ENCODE measurements at places on chromosomes 6 and 20. TPM values are rescaled to one million over a fixed set of nuclear protein-coding genes. Genes with fewer than 3 reads are reported as not detected.

- DNase-seq = no peak
These were observed 398.0 kb downstream of the CDKAL1 start for GRCh38 chr6:20932284-20932683.

GRCh38 chr6:19157486-19157885 lies 679.7 kb upstream of the ID4 start:
- no peak for DNase-seq

DNA sequence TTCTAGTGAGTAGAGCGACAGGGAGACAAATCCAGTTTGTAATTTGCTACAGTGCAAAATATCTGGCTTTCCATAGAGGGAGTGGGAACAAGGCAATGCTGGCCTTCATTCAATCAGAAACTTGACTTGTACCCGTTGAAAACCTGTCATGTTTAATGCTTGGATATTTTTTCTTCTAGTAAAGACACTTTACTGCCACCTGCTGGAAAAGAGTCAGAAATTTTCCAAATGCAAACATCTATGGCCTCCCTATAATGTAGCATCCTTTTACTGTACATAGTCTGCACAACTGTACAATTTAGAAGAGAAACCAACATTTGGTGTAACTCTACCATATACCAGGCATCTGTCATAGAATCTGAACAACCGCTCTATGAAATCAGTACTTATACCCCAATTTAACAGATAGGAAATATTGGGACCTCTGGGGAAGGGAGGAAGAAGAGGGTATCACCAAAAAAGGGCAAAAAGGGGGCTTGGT lies 16.7 kb upstream of the TBC1D20 start:
- DNase-seq = peak; percentile 70

- no peak for DNase-seq
These were observed 565.0 kb upstream of the ADGRB3 start for GRCh38 chr6:68069921-68070710.

DNA sequence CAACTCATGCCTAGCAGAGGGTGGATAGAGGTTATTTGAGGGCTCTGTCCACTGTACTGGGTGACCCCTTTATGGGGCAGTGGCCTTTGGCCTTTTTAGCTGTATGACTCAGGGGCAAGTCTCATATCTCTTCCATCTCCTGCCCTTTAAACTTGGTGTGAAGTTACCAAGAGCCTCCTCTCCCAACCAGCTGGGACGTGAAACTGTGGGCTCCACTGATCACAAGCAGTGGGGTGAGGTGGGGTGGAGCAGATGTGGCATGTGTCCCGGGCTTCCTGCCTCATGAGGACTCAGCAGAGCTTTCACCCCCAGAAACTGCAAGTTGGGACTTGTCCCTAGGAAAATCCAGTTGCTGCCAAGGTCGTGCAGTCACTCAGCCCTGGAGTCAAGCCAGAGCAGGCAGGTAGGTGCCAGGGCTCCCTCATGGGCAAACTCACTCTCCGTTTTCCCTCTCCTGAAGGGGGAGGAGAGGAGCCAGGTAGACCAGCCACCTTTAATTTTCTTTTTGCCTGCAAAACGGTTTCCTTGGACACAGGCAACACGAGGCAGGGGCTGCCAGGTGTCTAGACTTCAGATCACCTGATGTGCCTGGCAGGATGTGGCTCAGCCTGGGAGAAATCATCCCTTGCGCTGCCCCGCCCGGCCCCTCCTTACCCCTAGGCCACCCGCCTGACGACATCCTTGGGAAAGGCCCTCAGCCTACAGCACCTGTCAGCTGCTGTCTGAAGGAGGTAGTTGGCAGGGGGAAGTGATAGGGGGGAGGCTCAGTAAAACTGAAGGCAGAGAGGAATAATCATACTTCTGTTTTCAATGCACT lies 4.0 kb downstream of the CDKN1A start:
- DNase-seq = peak; percentile 77

DNA sequence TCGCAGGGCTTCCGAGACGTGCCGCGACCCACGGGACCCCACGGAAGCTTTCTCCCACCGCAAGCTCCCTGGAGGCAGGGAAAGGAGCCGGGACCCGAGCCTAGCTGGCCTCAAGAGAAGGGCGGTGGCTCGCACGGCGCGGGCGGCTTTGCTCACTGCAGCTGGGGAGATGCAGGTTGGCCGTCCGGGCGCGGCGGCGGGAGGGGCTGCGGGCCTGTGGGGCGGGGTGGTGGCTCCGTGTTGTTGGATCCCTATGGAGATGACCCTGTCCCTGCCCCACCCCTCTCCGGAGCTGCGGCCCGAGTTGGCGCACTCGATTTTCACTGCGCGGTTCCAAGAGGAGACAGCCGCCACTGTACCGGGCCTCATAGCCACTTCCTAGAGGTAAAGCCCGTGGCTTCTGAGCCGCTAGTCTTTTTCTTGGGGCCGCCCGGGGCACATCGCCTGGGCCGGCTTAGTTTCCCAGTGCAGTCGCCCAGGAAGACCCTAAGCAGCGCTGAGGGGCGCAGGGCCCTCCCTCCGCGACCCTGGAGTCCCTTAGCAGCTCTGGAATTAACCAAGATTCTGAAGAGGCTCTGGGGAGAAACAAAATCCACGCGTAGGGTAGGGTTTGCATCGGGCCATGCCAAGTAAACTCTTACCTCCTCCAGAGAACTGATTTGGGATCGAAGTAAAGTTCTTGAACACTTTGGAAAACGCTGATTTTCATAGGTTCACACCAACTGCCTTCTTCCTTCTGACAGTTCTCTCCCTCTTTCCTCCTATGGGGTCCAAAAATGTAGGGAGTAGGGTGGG lies at the start of gene ECT2L:
ECT2L (plus strand) TSS at position 279 of the 795 bp plus-strand sequence. CDS start 17,188 bp downstream, outside the sequence.
- DNase-seq = no peak

DNA sequence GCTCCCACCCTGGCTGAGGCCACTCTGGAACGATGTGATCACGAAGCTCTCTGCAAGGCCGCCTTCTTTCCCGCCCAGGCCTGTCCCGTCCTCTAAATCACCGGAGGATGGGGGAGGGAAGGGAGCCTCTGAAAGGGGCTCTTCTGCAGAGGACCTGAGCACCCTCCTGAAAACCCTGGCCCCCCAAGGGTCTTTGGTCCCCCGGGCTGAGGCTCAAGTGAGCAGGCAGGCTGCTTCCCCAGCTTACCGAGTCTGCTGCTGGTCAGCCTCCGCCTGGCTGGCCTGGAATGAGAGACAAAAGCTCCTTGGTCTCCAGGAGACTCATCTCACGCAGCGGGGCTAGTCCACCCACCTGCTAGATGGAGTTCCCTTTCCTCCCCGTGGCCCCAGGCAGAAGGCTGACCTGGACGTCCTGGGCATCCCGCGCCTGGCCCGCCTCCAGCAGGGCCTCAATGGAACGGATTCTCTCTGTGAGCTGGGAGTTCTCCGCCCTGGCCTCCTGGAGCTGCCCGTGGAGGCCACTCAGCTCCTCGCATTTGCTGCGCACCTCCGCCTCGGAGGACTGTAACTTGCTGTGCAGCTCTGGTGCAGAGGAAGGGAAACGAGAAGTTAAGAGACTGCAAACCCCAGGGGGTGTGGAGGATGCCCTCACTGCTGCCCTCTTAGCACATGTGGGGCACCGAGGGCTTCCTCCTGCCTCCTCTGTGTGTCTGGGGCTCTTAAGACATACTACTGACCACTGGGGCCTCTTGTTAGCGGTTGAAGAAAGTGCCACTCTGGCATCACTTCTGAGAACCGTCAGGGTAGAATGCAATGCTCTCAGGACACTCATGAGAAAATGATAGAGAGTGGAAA lies 54.7 kb downstream of the RRBP1 start:
- DNase-seq = no peak

DNA sequence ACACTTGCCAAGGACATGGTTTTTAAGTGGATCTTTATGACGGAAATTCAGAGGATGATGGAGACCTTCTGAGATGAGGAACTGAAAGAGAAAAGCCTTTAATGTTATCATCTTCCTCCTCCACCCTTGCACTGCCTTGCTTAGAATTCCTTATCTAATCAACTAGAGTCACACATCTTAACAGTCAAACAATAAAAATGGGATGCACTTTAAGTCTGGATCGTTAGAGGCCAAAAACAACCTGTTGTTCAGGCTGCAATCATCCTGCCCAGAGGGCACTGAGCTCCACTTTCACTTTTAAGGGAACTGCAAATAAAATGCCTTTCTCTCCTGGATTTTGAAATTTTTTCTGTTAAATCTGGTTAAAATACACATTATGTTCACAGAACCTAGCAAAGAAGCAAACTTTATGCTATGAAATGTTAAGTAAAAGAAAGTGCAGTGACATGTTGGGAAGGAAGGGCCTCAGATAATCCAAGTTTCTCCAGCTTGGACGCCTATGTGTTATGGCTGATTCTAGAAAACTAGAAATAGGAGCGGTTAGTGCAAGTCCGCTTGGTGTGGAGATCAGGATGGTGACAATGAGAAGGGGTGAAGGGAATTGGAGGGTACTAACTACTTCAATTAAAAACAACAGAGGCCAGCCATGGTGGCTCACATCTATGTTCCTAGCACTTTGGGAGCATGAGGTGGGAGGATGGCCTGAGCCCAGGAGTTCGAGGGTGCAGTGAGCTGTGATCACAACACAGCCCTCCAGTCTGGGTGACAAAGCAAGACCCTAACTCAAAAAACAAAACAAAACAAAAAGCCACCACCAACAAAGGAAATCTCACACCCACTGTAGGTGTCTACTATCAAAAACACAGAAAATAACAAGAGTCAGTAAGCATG lies 66.4 kb upstream of the KIF13A start:
- DNase-seq = no peak

DNA sequence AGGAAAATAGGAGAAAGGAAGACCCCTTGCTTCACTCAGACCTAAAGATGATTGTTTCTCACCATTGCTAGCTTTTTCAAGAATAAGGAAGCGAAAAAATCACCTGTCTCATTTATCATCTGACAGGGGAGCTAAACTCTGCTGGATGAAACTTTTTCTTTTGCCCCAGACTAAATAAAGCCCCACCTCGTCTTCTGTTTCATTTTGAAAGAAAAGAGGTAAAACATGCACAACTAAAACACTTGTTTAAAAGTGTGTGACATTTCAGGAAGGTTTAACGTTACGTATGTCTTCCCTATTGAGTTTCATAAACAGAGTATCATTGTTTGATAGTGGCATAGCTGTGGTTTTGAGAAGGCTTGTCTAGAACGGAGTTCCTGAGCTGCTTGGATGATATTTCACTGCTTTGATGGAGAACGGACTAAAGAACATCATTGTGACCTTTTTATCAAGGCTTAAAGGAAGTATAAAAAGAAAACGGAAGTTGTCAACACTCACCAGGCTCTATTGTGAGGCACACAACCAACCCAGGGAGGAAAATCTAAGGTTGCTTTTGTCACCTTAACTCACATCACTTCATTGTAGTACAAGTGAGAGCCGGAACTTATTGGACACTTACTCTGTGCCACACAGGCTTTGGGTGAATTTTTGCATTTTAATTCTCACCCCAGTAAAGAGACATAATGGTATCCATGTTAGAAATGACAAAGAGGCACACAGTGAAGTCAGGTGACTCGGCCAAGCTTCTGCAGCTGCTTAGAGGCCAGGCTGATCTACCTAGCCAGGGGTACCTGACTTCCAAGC lies 29.5 kb downstream of the TSHZ2 start:
- DNase-seq = peak; percentile 16

- no peak for DNase-seq
These were observed 20.0 kb upstream of the GFOD1 start for GRCh38 chr6:13507306-13507860.

DNA sequence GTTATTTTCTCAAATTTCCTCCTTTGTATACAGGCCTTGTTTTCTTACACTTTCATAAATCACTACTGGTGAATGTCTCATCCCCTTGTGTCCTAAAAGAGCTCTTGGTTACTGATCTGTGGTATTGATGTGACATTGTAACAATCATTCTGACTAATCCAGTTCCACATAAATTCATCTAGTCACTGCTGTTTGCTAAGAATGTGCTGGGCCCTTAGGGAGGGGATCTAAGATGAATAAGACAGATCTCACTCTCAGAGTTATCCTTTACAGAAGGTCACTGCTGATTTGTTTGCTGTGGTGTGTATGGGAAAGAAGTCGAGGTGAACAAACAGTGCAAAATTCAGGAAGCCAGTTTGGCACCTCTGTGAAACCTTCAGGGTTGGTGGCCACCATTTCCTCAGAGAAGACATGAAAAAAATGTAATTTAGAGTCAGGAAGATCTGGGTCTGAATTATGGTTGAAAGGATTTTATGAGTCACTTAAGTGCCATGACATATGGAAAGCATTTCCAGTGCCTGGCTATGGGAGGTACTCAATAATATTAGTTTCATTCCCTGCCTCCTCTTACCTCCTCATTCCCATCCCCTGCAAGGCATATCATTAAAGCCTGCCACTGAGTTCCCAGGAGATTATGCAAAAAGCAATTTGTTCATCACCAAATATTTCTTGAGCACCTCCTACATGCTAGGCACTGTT lies 121.8 kb downstream of the COL9A1 start:
- no peak for DNase-seq

DNA sequence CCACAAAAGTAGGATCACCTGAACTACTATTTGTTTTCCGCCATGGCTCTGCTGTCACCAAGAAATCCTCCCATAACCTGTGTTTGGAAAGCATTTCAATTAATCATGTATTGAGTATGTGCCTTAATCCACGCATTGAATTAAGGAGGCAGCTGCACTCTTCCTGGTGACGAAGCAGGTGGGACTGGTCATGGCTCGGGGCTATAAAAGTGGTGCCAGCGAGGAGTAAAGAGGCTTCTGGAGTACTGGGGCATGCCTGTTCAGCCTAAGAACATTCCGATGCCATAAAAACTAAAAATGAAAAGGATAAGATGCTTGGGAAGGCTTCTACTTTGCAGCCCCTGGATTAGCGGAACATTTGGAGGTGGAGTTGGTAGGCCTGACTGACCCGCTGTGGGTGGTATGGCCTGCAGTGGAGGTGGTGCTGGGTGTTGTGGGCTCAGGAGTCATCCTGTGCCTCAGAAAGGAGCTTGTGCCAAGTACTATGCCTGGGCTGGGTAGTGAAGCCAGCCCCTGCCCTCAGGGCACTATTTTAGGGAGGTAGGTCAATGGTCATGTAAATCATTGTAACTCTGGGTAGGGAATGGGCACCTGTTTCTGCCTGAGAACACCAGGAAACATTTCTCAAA lies 110.5 kb downstream of the B3GAT2 start:
- DNase-seq = no peak

- peak; percentile 7 for DNase-seq
These were observed 33.9 kb upstream of the OVOL2 start for GRCh38 chr20:18091623-18092022.

DNA sequence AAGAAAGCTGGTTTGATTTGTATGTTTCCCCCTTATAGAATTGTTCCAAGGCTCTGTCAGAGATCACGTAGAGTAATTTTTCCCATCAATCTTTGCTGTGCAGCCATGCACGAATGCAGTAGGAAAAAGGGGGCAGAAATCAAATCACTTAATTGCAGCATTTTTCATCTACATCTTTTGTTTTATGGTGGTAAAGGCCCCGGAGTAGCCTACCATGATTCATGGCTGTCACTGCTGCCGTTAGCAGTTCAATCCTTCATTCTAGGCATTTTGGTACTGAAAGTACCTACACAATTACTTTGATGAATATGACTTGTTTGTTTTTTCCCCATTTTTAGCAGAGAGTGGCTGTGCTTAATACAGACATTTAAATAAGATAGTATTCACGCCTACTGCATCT lies 631.9 kb upstream of the MMS22L start:
- DNase-seq = no peak

GRCh38 chr20:19094959-19095541 lies 117.4 kb upstream of the SLC24A3 start:
- peak; percentile 8 for DNase-seq

The MDFI gene
- total RNA-seq = not detected

The HSD17B8 gene
- 0.19 TPM for total RNA-seq

The ALDH8A1 gene
- total RNA-seq = 0.69 TPM

The MYL9 gene
- total RNA-seq = 9.8 TPM

The BPIFB2 gene
- total RNA-seq = not detected

The HLA-DQB1 gene
- not detected for total RNA-seq

The ENPP3 gene
- not detected for total RNA-seq

The HLA-F gene
- 8.2 TPM for total RNA-seq

The KIFC1 gene
- total RNA-seq = 53.2 TPM

The PRL gene
- total RNA-seq = not detected

The UBR2 gene
- 16.3 TPM for total RNA-seq
